ENCODE measurements at places on chromosomes 3 and 15.

GRCh38 chr3:54279005-54279583 lies 156.7 kb downstream of the CACNA2D3 start:
- DNase-seq, result no peak

GRCh38 chr3:194278186-194278845 lies 72.8 kb downstream of the CPN2 start:
- DNase-seq, result no peak

- no peak for DNase-seq
Observed at GRCh38 chr3:31433679-31433992, 99.1 kb upstream of the STT3B start.

GRCh38 chr3:81003008-81003645 lies 758.3 kb downstream of the GBE1 start:
- no peak for DNase-seq

DNA sequence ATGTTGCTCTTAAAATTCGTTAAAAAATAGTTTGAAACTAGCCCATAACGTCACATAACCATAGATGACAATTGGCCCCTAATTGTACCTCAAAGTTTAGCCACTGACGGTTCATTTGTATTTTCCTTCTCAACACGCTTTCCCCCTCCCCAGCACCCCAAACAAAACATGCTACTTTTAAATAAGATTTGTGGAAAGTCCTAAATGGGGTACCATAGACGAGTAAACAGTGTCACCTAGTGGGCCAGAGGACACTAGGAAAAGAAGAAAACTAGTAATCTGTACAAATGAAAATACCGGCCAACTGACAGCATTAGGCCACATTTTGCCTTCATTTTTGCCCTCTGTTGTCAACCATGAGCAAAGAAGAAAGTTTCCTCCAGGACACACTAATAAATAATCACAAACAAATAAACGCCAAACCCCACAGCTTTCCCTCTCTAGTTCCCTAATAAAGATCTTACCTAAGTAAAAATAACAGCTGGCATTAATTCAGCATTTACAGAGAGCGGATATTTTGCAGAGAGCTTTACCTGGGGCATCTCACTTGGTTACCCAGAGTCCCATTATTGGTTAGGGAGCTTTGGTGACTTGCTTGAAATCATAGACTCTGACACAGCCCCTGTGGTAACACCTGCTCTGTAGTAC lies 175.1 kb upstream of the ATP11B start:
- peak; percentile 76 for DNase-seq

- DNase-seq, result no peak
Observed at GRCh38 chr3:155549087-155549486, 195.8 kb downstream of the PLCH1 start.

DNA sequence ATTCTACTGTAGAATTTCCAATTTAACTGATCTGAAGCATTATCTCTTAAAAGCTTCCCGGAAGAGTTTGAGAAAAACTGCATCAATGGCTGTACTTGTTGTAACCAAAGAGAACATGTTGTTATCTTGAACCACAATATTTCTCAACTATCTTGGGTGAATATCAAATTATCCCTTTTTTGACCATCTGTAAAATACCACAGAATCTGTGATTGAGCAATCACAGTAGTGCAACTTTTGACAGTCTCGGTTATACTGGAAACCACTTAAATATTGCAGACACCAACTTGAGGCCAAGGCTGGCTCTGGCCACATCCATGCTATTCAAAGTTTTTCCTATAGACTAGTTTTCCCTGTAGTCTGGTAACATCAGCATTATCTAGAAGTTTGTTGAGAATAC lies 842.8 kb upstream of the EPHA6 start:
- DNase-seq, result no peak

- no peak for DNase-seq
Observed at GRCh38 chr3:114839476-114839875, 307.6 kb downstream of the ZBTB20 start.

DNA sequence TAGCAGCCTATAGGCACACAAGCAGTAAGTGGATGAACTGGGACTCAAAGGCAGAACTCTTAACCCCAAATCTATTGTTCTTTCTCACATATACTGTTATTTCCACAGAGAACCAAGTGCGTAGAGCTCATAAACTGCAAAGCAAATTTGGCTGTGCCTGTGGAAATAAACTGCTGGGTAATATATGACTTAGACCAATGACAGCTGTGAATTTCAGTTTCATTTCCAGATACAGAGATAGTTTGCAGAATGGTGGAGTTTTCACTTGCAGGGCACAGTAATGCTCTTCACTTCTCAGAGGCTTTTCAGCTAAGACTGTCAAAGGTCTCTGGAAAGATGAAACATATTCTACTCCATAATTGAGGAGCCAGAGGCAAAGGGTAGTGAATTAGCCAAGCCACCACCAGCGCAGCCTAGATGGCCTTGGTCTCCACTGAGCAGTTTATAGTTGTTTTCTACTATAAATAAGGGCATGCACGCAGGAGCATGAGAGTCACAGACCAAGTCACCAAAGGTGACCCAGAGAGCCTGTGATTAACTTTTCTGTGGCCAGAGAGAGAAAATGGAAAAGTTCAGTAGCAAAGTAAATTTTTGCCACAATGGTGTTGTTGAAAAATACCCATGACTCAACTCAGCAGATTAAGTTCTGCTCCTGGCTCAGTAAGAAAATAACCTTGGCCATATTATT lies 180.7 kb upstream of the GRM7 start:
- DNase-seq, result no peak

- DNase-seq, result no peak
Observed at GRCh38 chr15:72967397-72967796, 84.9 kb upstream of the NEO1 start.

GRCh38 chr15:65638109-65638508 lies 16.4 kb downstream of the SLC24A1 start:
- no peak for DNase-seq

DNA sequence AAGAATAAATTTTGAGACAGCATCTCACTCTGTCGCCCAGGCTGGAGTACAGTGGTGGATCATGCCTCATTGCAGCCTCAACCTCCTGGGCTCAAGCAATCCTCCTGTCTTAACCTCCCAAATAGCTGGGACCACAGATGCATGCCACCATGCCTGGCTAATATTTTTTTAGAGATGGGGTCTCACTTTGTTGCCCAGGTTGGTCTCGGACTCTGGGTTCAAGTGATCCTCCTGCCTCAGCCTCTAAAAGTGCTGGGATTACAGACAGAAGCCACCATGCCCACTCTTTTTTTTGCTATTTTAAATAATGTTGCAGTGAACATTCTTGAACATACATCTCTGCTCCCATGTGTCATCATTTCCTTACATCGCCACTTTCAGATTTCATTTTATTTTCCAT lies 6.8 kb upstream of the SLC51B start:
- no peak for DNase-seq

DNA sequence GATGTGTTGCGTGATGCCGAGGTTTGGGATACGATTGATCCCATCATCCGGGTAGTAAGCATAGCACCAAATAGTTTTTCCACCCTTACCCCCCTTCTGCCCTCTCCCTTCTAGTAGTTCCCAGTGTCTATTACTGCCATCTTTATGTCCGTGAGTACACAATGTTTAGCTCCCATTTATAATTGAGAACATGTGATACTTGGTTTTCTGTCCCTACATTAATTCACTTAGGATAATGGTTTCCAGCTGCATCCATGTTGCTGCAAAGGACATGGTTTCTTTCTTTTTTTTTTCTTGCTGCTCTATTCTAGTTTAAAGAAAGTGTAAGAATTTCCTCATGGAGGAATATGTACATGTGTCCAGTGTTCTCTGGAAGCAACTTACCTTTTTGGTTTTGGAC lies 51.8 kb downstream of the NSUN3 start:
- DNase-seq, result no peak

GRCh38 chr3:141086188-141086587 lies 35.0 kb downstream of the SPSB4 start:
- no peak for DNase-seq
